ENCODE measurements at places on chromosomes 12 and 14. TPM values are rescaled to one million over a fixed set of nuclear protein-coding genes. Genes with fewer than 3 reads are reported as not detected.
A peak's percentile ranks its signal among the peaks of the same experiment; 100 is the strongest.

GRCh38 chr14:36874396-36875138 is 212.9 kb downstream of the PAX9 start:
- H3K36me3 ChIP-seq, result no peaks in the 10 kb centered on the region
- H3K4me1 ChIP-seq, result no peaks in the 10 kb centered on the region
- H3K27ac ChIP-seq, result no peak overlapping the region
- DNase-seq, result no peak

DNA sequence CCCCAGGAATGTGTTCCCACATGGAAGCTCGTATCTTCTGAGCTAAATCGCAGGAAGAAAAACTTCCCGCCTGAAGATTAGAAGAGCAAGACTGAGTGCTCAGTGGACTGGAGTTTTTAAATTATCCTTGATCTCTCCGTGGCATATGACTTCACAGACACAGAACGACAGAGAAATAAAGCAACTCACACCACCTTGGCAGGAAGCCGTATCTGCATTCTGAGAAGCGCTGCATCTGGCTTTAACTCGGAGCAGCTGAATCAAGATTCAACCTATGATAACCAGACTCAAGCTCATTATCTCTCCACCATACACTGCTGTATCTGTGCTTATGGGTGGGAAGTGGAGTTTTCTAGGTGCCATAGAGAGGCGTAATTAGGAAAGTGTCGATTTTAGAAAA is 1482.7 kb downstream of the AACS start:
- H3K36me3 ChIP-seq, result no peaks in the 10 kb centered on the region
- no peak overlapping the region for H3K4me3 ChIP-seq
- no peak overlapping the region for H3K27ac ChIP-seq
- no peak for DNase-seq

The ERBB3 gene
- total RNA-seq, result 0.71 TPM

- H3K36me3 ChIP-seq, result no peaks in the 10 kb centered on the region
- no peaks in the 10 kb centered on the region for H3K4me1 ChIP-seq
- peaks cover 2% of the 10 kb centered on the region for H3K27me3 ChIP-seq
- no peak overlapping the region for H3K27ac ChIP-seq
- no peak overlapping the region for H3K4me3 ChIP-seq
- no peak for DNase-seq
Measured at GRCh38 chr12:105922670-105923102, 216.1 kb downstream of the NUAK1 start.

DNA sequence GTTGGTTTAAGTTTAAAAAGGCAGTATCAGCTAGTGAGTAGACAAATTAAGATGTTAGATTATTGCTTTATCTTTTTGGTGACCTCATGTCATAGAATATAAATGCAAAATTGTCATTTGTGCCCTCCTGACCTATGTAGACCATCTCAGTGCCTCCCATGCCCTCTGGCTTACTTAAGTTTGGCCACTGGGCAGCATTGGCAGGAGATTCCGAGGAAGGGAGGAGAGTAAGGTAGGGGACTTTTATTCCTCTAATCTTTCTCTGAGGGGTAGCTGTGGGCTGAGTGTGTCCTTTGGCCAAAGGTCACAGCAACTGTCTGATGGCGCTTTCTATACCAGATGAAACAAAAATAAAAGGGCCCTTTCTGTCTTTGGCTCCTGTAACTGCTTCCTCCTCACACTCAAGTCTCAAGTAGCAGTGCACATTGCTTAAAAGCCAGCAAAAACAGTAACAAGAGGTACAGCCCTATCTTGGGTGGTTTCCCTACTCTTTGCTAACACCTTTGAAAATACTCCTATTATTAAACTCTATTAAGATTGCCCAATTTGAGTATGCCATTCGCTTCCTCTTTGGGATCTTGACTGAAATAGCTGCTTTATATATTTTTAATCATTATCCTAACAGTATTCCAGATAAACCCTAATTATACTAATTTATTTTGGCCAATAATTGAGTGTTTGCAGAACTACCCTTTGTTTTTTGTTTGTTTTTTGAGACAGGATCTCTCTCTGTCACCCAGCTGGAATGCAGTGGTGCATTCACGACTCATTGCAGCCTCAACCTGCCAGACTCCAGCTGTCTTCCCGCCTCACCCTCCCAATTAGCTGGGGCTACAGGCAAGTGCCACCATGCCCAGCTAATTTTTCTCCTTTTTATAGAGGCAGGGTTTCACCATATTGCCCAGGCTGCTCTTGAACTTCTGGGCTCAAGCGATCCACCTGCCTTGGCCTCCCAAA is 56.5 kb upstream of the KCNH3 start:
- H3K27ac ChIP-seq, result no peak overlapping the region
- H3K4me3 ChIP-seq, result no peak overlapping the region
- no peak for DNase-seq
- H3K4me1 ChIP-seq, result peaks cover 14% of the 10 kb centered on the region

GRCh38 chr12:62656591-62657362 is 190.2 kb downstream of the MON2 start:
- H3K4me1 ChIP-seq, result peaks cover 10% of the 10 kb centered on the region
- H3K27me3 ChIP-seq, result peaks cover 32% of the 10 kb centered on the region
- H3K27ac ChIP-seq, result no peak overlapping the region

The IL26 gene
- 0.30 TPM for total RNA-seq

- H3K27ac ChIP-seq, result no peak overlapping the region
- H3K4me1 ChIP-seq, result no peaks in the 10 kb centered on the region
- no peak for DNase-seq
- no peak overlapping the region for H3K4me3 ChIP-seq
- H3K27me3 ChIP-seq, result peaks cover 21% of the 10 kb centered on the region
Measured at GRCh38 chr12:109619002-109619604, 45.5 kb downstream of the MVK start.

The MSI1 gene
- 3.5 TPM for total RNA-seq

GRCh38 chr14:88535149-88535548 is 19.7 kb downstream of the PTPN21 start:
- H3K4me1 ChIP-seq, result no peaks in the 10 kb centered on the region
- H3K27me3 ChIP-seq, result peaks cover 9% of the 10 kb centered on the region
- no peak overlapping the region for H3K27ac ChIP-seq
- no peaks in the 10 kb centered on the region for H3K36me3 ChIP-seq
- DNase-seq, result no peak

DNA sequence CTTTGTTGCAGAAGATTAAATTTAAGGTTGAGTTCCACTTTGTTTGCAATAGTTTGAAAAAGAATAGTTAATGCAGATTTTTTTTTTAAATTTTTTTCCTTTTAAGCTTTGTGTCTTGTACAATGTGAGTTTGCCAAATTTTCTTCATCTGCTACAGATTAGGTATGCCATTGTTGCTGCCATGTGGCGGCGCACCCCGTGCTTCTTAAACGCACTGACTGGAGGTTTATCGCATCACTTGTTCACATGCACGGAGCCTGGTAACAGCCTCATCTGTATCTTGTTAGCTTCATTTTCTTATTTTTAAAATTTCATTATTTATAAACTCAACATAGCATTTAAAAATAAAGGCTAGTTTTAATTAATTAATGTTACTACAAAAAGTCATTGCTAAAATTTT is 43.5 kb downstream of the ETNK1 start:
- H3K36me3 ChIP-seq, result peaks cover 34% of the 10 kb centered on the region
- H3K27ac ChIP-seq, result no peak overlapping the region
- no peaks in the 10 kb centered on the region for H3K27me3 ChIP-seq

- no peak for DNase-seq
- H3K4me3 ChIP-seq, result no peak overlapping the region
- H3K4me1 ChIP-seq, result no peaks in the 10 kb centered on the region
- no peak overlapping the region for H3K27ac ChIP-seq
Measured at GRCh38 chr12:63957496-63957895, 113.0 kb downstream of the SRGAP1 start.

DNA sequence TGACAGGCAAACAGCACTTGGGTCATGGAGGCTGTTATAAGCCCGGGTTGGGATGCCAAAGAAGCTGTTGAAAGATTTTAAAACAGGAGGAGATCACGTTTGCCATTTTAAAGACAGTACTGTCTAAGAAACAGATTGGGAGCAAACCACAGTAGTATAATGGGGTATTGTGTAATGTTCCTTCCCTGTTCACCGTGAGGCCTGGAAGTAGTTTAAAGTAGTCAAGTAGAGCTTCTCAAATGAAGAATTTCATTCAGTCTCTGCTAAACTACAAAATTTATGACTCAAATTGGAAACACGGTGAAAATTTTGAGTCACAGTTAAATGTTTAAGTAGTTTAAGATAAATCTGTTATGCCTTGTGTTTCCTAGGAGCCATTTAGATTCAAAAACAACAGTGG is 35.8 kb downstream of the ATP2A2 start:
- H3K27me3 ChIP-seq, result no peaks in the 10 kb centered on the region
- H3K4me1 ChIP-seq, result peaks cover 46% of the 10 kb centered on the region
- H3K27ac ChIP-seq, result peak overlapping the region; percentile 77
- DNase-seq, result no peak
- H3K4me3 ChIP-seq, result no peak overlapping the region

GRCh38 chr14:95906591-95906990 is 30.0 kb downstream of the TUNAR start:
- no peak overlapping the region for H3K27ac ChIP-seq
- no peaks in the 10 kb centered on the region for H3K4me1 ChIP-seq
- peaks cover 5% of the 10 kb centered on the region for H3K27me3 ChIP-seq
- H3K36me3 ChIP-seq, result no peaks in the 10 kb centered on the region
- no peak overlapping the region for H3K4me3 ChIP-seq

The GPX2 gene
- total RNA-seq, result not detected

The KRT74 gene
- not detected for total RNA-seq

- no peaks in the 10 kb centered on the region for H3K36me3 ChIP-seq
- H3K4me1 ChIP-seq, result peaks cover 4% of the 10 kb centered on the region
- H3K27me3 ChIP-seq, result no peaks in the 10 kb centered on the region
- H3K4me3 ChIP-seq, result no peak overlapping the region
- no peak for DNase-seq
Measured at GRCh38 chr12:88267630-88268029, 125.5 kb downstream of the TMTC3 start.

The RPL10L gene
- not detected for total RNA-seq

DNA sequence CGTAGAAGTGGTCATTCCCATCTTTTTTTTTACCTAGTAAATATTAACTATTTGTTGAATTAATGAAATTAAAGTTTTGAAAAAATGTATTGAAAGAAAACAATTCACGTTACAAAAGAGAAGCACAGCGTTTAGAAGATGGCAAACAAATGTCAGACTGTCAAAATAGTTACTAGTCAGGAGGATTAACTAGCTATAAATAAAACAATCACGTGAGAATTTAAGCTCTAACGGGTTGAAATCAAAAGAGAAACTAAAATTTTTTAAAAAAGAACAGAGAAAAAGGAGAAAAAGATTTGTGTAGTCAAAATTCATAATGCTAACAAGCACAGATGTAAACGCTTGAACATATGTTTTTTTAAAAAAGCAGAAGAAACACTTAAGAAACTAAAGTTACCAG is 26.4 kb downstream of the DDHD1 start:
- H3K4me3 ChIP-seq, result peak overlapping the region; percentile 52
- no peaks in the 10 kb centered on the region for H3K27me3 ChIP-seq
- DNase-seq, result no peak
- H3K4me1 ChIP-seq, result peaks cover 20% of the 10 kb centered on the region
- H3K27ac ChIP-seq, result peak overlapping the region; percentile 43

DNA sequence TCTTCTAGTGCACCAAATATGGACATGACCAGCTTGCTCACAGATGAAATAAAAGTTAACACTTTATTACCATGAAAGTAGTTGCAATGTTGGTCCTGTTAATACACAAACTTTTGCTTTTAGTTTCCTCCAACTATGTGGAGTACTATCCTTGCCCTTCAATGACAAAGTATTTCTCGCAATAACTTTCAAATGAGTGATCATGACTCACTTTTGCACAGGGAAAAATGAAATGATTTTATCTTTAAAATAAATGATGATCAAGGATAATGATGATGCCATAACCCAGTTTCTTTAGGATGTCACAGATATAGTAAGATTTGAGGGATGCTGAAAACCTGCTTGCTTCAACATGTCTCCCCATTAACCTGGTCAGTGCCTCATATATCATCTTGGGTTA is 254.0 kb upstream of the KITLG start:
- no peak overlapping the region for H3K4me3 ChIP-seq
- H3K27me3 ChIP-seq, result no peaks in the 10 kb centered on the region
- H3K36me3 ChIP-seq, result no peaks in the 10 kb centered on the region
- no peak overlapping the region for H3K27ac ChIP-seq
- DNase-seq, result no peak
- no peaks in the 10 kb centered on the region for H3K4me1 ChIP-seq

DNA sequence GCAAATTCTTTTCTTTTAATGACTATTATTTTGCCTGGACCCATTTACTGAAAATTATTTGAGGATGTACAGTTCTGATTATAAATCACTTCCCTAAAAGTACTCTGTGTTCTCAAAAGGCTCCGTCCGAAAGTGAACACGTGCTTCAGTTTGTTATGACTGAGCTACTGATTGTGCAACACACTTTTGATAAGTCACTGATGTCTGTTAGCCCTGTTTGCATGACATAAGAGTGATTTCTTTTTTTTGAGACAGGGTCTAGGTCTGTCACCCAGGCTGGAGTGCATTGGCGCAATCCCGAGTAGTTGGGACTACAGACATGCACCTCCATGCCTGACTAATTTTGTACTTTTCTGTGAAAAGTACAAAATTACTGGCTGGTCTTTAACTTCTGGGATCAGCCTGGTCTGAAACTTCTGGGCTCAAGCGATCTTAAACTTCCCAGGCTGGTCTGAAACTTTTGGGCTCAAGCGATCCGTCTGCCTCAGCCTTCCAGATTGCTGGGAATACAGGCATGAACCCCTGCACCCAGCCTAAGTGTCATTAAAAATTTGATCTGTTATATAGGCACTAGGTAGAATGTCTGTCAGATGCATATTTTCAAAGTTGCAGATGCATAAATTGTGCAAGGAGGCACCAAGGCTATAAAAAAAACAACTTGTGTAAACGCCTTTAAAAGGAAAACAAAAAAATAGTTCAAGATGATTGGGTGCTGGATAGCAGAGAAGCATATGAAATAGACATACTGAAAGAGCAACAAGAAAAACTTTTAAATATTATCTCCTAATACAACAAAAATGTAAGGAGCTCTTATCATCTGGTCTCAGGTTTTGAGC is 111.5 kb downstream of the SRGAP1 start:
- H3K36me3 ChIP-seq, result no peaks in the 10 kb centered on the region
- H3K27me3 ChIP-seq, result no peaks in the 10 kb centered on the region
- H3K4me1 ChIP-seq, result no peaks in the 10 kb centered on the region
- H3K4me3 ChIP-seq, result no peak overlapping the region
- H3K27ac ChIP-seq, result no peak overlapping the region

All from activated T-helper 2 cell treated with anti-CD3 and anti-CD28 coated beads, Interferon-gamma antibody, Interleukin-2, Interleukin-4, amounts not matched to agents 10 μg/mL and 5 μg/mL and 100 μg/mL, durations not matched to agents 14 hours and 24 hours and 36 hours (primary cell).